ENCODE measurements at places on chromosomes 4 and X. TPM values are rescaled to one million over a fixed set of nuclear protein-coding genes. Genes with fewer than 3 reads are reported as not detected.

GRCh38 chr4:74339501-74339900 lies 25.4 kb upstream of the EREG start:
- DNase-seq = no peak

Gene MAGEB5
- not detected for total RNA-seq

Gene ASMT
- not detected for total RNA-seq

DNA sequence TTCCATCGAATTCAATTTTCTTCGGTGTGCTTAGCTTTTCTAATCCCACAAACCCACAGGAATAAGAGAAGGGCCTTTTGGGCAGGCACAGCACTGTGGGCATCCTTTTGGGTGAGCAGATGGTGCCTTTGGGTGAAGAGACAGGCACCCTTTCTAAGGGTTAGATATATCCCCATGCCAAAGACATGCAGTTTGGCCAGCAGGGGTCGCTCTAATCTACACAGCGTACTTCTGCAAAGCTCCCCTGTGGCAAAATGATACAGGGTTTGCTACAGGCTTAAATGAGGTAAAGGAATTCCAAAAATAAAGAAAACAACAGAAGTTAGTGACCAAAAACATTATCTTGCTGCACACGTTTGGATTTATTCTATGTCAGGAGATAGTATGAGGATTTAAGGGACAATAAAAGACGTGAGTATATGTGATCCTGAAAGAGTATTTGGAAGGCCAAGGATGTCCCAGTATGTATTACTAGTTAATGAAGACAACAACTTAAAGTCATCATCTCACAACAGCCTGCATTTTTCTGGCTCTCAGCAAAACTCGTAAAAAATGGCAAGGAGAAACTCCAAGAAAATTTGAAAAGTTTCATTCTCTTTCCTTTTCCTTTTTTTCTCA lies 49.5 kb downstream of the PHEX start:
- peak; percentile 44 for DNase-seq

DNA sequence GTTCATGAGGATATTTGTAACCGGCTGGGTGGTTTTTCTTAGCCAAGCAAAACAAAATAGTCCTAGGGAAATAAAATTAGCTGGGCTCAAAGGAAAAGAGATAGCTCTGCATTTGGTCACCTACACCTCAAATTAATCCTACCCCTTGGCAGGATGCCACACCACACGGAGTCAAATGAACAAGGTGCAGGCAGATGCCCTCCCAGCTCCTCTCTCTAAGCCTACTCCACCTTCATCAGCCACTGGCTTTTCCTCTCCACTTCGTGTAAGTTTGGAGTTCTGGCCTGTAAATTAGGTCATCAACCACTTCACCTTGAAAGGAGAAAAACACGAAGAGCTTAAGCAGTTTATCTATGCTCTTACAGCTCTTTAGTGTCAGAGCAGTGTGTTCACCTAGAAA lies 1.4 kb downstream of the DDIT4L start:
- DNase-seq = no peak

Gene GPRIN3
- total RNA-seq = 0.62 TPM

Gene MAGEA9B
- total RNA-seq = 0.08 TPM

Gene RHOH
- not detected for total RNA-seq

Gene AMBN
- 0.19 TPM for total RNA-seq

Gene ESX1
- 0.39 TPM for total RNA-seq

- peak; percentile 41 for DNase-seq
These were observed 13.3 kb downstream of the CETN2 start for GRCh38 chrX:152817078-152817764.

Gene VCX3B
- 316 TPM for total RNA-seq

- no peak for DNase-seq
These were observed 232.4 kb upstream of the BMP3 start for GRCh38 chr4:80798082-80798481.

Gene TEX13B
- total RNA-seq = not detected

Gene SH2D1A
- total RNA-seq = not detected

- peak; percentile 78 for DNase-seq
These were observed 168.5 kb upstream of the LDB2 start for GRCh38 chr4:17066972-17067371.

Gene CC2D2A
- 16.3 TPM for total RNA-seq

DNA sequence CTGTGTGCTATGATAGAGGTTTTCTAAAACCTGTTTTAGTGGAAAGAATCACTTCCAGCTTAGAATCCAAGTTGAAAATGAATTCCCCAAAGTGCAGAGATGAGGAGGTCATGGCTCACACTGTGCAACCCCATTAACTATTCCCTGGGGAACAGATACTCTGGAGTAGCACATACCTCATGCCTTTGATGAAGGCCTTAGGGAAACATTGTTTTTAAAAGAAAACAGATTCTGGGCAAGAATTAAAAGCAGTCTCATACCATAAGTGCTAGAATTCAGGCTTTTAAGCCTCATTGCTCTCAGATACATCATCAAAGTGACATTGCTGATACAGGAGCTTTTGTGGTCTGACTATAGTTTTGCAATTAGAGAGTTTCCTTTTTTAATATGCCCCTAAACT lies 115.1 kb downstream of the NDST4 start:
- DNase-seq = no peak
